NCI-H748 treated with DMSO at 0.1 percent for 48 hours (cell line): ENCODE measurements at places on chromosomes 5 and 9.

DNA sequence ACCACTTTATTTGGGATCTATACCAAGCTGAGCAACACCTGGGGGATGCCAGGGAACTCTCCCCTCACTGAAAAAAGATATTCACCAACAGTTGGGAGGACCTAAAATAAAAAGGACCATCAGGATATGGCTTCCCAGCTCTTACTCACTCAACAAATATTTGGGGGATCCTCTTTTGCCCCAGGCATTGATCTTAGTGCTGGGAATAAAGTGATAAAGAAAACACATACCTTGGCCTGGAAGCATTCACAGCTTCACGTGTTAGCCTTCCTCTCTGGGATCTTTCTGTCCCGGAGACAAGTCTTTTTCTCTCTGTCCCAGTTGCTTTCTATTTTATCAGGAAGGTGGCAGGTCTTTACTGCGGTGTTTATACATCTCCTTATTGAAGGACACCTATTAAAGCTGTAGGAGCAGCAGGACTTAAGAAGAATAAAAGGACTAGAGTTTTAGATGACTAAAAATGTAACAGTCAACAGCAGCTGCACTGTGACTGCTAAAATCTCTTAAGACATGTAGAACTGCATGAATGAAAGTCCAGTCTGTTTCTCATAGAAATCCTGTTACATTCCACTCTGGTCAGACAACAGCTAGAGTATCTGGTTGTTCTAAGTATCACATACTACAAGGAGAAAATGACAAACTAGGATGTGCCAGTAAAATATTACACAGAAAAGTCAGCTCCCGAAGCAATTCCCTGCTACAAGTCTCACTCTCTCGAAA, 90.0 kb upstream of the ITGA2 start:
- DNase-seq: no peak

- no peak for DNase-seq
Observed at GRCh38 chr5:95770830-95771708, 39.9 kb downstream of the RHOBTB3 start.

- DNase-seq: peak; percentile 59
Observed at GRCh38 chr9:73081979-73082657, 69.5 kb upstream of the ANXA1 start.

- no peak for DNase-seq
Observed at GRCh38 chr5:10958728-10959127, 197.7 kb upstream of the DAP start.

GRCh38 chr5:51968756-51969155, 585.5 kb downstream of the ISL1 start:
- DNase-seq: no peak
